Endothelial cell of umbilical vein (primary cell): ENCODE measurements at places on chromosomes 1 and 21. TPM values are rescaled to one million over a fixed set of nuclear protein-coding genes. Genes with fewer than 3 reads are reported as not detected.

- DNase-seq: no peak
Measured at GRCh38 chr21:34126691-34127090, 53.3 kb downstream of the MRPS6 start.

DNA sequence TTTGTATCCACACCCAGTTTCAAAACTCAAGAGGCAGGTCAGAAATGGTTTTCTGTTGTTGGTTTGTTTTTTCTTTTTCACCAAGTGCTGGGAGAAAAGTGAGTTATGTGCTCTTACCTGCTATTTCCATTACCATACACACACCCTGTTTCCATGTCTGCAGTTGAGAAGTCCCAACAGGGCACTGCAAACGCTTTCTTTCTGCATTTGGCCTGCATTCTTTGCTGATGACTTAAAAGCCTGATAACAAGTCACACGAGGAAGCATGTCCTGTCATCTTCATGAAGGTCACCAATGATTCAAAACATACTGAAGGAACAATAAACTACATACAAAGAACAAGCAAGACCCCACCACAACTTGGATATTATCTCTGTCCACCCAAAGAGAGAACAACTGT, 24.8 kb upstream of the KCNE1 start:
- no peak for DNase-seq

GRCh38 chr1:198173832-198174231, 17.0 kb downstream of the NEK7 start:
- no peak for DNase-seq

GRCh38 chr1:94258873-94259331, 21.5 kb upstream of the ARHGAP29 start:
- DNase-seq: peak; percentile 85

GRCh38 chr1:160552425-160552824, 26.9 kb downstream of the CD84 start:
- no peak for DNase-seq

DNA sequence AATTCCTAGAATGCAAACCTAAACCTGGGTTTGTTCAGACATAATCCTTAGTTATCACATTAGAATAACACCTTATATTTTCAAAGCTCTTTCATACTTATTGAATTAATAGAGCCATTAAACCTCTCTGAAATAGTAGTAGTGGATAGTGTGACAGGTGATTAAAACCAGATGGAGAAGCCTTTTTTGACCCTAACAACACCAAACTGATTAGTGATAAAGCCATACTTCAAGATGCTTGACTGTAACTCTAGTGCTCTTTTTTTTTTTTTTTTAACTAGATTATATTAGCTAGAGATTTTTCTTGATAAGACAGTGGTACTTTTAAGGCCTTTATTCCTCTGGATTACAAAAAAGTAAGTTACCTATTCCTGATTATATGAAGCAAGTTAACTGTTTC, 190.1 kb downstream of the ST6GALNAC3 start:
- DNase-seq: no peak

DNA sequence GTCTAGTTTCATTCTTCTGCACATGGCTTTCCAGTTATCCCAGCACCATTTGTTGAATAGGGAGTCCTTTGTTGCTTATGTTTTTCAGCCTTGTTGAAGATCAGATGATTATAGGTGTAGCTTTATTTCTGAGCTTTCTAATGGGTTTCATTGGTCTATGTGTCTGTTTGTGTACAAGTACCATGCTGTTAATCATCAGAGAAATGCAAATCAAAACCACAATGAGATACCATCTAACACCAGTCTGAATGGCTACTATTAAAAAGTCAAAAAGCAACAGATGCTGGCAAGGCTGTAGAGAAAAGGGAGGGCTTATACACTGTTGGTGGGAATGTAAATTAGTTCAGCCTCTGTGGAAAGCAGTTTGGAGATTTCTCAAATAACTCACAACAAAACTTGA, 321.5 kb upstream of the PTBP2 start:
- DNase-seq: no peak

DNA sequence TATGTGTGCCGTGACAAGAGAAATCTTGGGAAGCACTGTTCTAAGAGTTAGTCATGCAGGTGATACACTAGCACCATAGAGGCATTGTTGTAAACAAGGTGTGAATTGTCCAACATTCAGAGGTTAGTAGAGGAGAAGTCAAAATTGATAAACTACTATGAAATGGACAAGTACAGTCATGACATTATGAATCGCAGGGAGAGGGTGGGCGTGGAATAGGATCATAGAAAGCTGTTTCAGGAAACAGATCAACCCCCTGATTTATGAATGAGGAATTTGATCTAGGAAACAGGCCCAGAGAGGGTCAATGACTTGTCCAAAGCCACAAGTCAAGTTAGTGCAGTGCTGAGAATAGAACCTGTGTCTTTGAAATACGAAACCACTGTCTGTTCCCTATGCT, 58.5 kb upstream of the LAX1 start:
- DNase-seq: no peak

- DNase-seq: peak; percentile 50
Measured at GRCh38 chr1:234550341-234551031, 59.5 kb downstream of the IRF2BP2 start.

DNA sequence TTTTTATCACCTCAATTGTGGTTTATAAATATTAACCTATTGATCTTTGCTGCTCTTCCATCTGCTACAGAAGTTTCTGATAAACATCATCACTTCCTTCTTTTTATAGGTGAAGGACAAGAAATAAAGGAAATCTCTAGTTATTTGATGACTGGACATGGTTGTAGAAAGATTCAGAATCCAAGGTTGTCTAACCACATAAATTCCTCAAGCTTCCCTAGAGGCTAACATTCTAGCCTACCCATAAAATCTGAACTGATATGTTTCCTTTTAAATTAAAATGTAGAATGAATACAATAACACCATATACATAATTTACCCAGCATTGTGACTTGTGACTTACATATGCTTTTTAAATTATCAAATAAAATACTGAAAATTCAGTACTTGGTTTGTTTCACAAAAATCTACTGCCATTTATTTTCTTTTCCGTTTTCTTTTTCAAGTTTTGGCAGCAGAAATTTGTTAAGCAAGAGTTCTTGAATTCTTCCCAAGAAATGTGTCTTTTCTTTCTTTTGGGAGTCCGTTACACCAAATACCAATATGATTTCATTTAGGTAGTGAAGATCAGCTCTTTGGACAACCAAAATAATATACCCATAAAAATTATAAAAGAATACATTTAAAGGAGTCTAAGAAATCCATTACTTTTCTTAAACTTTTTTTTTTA, 513.2 kb upstream of the ADGRL2 start:
- no peak for DNase-seq

DNA sequence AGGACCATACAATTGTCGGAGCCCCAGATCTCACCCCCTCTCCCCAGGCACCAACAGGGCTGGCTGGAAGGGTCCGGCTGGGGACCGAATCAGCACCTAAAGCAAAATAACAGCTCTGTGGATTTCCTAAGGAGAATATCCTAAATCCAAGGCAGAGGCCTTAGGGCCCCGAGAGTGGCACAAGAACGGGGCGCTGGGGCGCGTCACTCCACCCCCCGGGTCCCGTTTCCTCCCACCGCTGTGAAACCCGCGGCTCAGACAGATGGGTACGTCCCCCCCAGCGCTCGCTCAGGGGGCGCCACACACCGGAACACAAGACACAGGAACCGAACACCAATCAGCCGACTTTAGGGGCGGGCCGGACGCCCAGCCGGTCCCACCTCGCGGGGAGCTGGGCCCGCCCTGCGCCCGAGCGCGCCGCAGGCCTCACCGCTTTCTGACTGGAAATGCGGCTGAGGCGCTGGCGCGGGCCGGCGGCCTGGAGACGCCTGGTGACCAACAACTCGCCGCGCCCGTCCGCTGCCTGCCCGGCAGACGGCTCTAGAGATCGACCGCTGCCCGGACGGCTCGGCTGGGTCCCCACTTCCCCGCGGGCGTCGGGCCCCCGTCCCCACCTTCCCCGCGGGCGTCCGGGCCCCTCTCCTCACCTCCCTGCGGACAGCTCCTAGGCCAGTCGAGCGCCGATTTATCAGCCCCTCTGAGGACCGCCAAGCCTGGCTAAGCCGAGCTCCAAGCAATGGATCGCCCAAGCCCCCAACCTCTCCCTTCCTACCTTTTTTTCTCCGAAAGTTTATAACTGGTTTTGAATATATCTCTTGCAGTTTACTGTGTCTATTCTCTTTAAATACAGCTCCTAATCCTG, at the start of gene HFM1:
Gene HFM1, minus strand, starts transcription at position 687 of the 862 bp plus-strand sequence. CDS start 3,755 bp downstream, outside the sequence.
- peak; percentile 58 for DNase-seq

DNA sequence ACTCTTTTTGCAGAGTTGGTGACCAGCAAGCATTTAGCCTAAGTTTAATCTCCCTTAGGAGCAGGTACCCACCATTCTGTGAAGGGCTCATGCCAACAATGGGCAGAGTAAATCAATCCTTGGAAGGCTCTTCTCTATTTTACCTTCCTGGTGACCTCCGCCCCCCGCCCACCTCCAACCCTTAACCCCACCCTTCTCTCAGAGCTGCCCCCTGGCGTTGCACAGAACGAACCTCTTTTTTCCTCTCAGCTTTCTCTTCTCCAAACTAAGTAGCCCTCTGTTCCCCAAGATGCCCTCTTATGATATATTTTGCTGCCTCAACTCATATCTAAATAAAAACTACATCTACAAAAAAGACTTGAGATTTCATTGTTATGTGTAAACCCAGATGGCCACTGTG, 186.8 kb downstream of the SEC16B start:
- DNase-seq: no peak

DNA sequence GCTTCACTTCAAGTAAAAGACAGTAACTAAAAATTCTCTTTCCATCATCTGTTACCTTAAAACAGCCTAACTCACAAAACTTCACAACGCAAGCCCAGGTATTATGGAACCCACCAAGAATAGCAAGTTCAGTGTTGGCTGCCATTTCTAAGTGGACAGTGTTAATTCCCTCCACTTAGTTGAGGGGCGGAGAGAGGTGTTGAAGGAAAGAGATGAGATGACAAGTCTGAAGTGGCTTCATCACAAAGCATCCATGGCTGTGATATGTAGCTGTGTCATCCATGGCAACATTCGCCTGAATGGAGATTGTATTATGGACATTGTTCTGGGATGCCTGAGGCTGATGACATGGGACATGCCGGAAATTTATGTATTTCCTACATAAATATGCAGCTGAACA, 101.8 kb downstream of the SIM2 start:
- no peak for DNase-seq

DNA sequence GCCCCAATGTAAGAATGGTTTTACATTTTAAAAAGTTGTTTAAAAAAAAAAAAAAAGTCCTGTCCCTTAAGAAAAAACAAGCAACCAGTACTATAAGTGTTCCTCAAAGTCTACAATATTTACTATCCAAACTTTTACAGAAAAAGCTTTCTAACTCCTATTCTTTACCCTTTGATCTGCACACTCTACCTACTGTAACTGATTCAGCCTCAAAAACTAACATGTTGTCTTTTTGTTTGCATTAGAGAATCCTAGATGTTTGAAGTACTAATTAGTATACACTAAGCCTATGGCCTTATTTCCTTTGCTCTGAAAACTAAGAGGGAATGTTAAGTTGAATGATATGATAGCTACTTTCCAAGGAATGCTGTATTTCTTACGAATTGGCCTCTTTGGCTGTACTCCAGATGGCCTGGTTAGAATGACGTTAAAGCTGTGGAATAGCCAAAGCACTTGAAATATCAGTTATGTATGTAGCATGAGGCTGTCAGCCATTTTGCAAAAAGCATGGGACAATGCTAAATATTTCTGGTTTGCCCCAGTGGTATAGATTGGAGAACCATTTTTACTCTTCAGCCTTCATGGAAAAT, 234.8 kb downstream of the GPR52 start:
- no peak for DNase-seq

DNA sequence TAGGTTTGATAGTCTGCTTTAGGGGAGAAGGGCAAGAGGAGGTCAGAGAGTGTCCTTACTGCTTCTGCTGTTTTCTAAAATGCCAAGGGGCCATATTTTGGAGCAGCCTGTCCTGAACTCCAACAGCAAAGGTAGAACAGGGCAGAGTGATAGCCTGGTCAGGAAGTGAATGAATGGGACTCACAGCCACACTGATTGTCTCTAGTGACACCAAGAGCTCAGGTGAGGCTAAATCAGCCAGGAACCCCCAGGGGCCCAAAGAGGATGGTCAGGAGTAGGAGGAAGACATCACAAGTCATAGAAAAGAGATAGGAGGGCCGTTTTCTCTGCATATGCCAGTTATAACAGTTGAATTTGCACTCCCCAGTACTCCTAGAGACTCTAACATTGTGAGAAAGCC, 97.4 kb upstream of the DUSP10 start:
- no peak for DNase-seq

DNA sequence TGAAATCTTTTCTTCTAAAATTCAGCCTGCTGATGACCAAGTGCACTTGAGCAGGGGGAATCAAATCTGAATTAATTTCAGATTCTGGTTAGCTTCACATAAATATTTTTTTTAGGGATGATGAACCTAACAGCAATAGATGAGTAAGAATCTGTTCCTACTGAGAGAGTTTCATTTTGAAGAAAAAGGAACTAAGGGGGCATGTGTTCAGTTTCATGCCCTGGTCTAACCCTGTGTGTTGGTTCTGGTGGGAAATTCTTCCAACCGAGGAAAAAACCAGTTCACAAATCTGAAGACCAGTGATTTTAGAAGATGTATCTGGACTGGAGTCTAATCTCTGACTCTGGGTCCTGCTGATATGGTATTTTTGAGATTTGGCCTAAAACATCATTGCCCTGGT, 13.7 kb downstream of the SELL start:
- DNase-seq: no peak

GRCh38 chr1:170460001-170460400, 72.0 kb upstream of the GORAB start:
- no peak for DNase-seq

DNA sequence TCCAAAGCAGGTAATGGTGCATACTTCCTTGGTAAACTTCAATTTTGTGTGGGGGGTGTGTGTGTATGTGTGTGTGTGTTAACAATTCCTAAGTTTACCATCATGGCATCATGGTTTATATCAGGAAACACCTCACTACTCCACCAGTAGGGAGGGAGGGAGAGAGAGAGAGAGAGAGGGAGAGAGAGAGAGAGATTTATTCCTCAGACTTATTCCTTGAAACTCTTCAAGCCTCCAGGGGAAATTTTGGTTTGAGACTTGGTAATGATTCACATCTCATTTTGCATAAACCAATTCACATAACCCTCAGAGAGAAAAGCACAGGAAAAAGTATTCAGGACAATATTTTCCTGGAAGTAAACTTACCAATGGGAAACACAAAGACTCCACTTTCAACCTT, 115.0 kb downstream of the TTLL7 start:
- DNase-seq: no peak

- no peak for DNase-seq
Measured at GRCh38 chr1:38053416-38054091, 7.0 kb upstream of the POU3F1 start.

Gene SPOCD1
- polyA plus RNA-seq: 33.0 and 40.1 TPM in 2 replicates

Gene ARTN
- 0.11 TPM in 2 replicates for polyA plus RNA-seq

Gene KRTAP21-2
- polyA plus RNA-seq: not detected in 2 replicates

Gene APCS
- not detected in 2 replicates for polyA plus RNA-seq

Gene SLFNL1
- 0.14 and 0.25 TPM in 2 replicates for polyA plus RNA-seq

Gene TSPAN1
- 0.65 and 0.91 TPM in 2 replicates for polyA plus RNA-seq

Gene DCLRE1B
- polyA plus RNA-seq: 5.6 and 6.1 TPM in 2 replicates

Gene SMCP
- polyA plus RNA-seq: not detected in 2 replicates

Gene ACTN2
- polyA plus RNA-seq: 0.22 and 0.33 TPM in 2 replicates

Gene S100A1
- polyA plus RNA-seq: not detected in 2 replicates

Gene CXADR
- polyA plus RNA-seq: 2.2 and 3.2 TPM in 2 replicates

Gene ADCY10
- 0.11 TPM in 1 of 2 replicates, not detected in the other for polyA plus RNA-seq

Gene SPRR1B
- not detected in 2 replicates for polyA plus RNA-seq

Gene AMPD1
- polyA plus RNA-seq: not detected in 2 replicates
